ENCODE measurements at places on chromosomes 7 and 10.

DNA sequence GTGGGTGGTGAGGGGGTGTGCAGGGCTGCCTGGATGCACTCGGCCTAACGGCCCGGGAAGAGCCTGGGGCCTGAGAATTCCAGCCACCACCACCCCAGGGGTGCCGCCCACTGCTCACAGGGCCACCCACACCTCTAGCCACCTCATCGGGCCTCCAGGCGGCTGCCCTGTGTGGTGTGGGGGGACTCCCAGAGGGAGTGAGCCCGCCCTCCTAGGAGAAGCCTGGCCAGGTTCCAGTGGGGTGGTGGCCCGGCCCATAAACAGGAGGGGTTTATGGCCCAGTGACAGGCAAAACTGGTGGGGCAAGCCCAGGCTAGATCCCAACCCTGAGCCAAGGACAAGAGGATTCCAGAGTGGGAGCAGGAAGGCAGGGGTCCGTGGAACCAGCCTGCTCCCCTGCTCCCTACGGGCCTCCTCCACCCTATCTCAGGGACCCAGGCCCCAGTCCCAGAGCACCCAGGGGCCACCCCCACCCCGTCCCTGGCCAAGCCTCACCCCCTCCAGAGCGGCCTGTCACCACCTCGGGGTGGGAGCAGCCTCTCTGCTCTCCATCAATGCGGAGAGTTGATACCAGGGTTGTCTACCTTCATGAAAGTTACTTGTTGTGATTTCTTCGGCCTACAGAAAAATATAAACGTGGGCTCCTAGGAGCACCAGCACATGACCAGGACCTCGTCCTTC, 20.2 kb upstream of the PDGFA start:
- no peak for DNase-seq

DNA sequence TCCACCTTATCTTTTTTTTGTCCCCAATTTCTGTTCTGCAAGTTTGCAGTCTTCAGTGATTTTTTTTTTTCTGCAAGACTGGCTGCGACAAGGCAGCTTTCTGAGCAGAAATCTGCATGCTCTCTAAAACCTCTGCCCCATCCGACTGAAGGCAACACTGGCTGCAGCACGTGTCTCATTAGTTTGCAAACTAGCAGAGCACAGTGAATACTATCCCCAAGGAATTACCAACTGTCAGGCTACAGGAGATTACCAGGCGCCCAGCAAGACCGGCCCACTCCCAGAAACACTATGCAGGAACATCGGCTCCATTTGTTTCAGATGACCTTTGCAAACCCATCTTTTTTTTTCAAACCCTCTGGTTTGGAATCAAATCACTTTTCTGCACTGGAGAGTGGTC, 538.8 kb downstream of the SORCS1 start:
- no peak for DNase-seq

GRCh38 chr7:1592299-1592871, 22.6 kb upstream of the PSMG3 start:
- DNase-seq: no peak

DNA sequence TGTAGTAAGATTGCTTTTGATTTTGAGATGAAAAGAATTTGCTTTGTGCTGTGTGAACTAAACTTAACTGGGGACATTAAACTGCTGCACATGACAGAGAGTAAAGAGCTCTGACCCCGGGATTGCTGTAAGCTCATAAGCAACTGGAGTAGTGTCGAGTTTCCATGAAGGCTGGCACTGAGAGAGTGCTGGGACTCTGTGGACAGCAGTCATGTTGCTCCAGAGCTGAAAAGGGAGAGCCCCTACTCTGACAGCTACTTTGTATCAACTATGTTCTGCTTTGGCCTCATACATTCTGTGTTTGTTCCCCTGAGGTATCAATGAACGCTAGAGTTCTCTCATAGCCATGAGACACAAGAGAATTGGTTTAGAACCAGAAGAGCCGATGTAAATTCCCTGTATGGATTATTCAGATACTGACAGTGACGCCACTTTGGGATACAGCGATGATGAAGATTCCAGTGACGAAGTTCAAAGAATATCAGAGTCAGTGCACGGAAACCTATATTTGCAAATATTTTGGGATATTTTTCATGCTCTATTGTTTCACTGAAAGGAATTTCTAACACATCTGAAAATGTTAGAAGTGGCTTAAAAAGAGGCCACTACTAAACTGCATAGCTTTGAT, 185.9 kb upstream of the DKK1 start:
- no peak for DNase-seq

GRCh38 chr7:10707519-10707918, 266.2 kb upstream of the PHF14 start:
- DNase-seq: no peak

- no peak for DNase-seq
These were observed 1.2 kb downstream of the OPN4 start for GRCh38 chr10:86655596-86655995.

- no peak for DNase-seq
These were observed 42.7 kb downstream of the VWDE start for GRCh38 chr7:12360948-12361347.

DNA sequence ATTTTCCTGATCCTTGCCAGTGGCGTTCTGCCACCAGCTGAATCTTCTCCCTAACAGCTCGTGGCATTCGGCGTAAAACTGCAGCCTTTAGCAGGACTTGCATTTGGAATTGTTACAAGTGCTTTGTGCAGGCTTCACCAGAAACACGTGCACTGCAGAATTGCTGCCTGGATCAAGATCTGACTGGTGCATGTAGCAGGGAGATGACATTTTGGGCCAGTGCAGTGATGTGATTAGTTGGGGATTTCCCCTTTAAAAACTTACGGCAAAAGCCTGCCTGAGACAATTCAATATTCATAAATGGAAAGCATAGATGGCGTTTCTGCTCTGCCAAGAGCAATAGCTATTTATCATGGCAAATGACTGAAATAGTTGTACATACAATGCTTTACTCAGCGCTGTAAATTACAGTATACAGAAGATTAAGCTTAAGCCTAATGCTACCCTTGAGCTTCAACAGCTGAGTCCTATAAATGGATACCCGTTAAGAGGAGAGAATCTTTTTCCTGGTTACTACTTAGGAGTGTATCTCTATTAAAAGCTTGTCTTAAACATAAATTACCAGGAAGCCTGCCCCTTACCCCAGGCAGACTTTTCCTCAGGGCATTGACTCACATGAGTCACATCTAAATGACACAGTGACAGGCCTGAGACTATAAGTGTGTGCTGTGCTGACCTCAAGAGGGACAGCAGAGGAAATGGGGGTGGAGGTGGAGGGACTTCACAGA, 106.3 kb downstream of the ATXN7L1 start:
- no peak for DNase-seq

- DNase-seq: no peak
These were observed 515.3 kb downstream of the GRID1 start for GRCh38 chr10:85851325-85851724.

DNA sequence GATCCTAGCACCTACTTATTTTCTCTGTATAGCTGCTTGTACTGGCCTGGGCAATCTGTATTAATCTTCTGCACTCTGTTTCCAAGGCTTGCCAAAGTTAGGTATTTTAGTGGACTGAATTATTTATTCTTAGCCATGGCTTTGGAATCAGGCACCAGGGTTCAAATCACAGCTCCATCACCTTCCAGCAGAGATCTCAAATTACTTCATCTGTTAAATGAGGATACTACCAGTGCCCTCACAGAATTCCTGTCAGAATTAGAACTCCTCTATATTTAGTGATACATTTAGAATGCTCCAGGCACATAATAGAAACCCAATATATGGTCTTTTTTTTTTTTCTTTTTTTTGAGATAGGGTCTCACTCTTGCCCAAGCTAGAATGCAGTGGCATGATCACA, 17.6 kb downstream of the ARMH3 start:
- no peak for DNase-seq

DNA sequence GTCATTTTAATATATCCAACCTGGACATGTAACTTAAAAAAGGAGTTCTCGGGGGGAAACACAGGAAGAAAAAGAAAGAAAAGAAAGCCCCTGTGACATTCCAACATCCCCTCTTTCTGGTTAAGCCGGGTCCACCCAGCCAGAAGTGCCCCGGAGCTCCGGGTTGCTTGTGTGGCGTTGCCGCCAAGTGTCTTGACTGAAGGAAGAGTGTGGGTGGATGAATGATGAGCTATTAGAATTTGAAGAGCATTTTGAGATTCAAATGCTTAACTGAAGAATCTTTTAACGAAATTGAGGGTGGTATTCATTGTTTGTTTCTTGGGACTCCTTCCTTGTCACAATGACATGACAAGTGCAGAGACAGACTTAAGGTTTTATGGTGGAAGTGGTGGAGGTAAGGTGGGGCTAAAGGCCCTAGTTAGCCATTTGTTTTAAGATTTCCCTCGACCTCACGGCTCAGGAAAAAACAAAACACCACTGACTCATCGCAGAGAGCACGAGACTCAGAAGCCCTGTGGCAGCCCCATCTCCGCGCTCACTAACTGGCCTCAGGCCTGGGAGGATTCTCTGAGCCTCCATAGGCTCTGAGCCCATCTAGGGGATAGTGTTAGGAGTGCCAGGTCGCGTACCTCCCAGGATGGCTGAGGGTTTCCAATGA, 1.8 kb upstream of the GLI3 start:
- DNase-seq: no peak

- DNase-seq: peak; percentile 42
These were observed 701 bp upstream of the GBX1 start for GRCh38 chr7:151168003-151168786.

- no peak for DNase-seq
These were observed 572.6 kb downstream of the PTPRN2 start for GRCh38 chr7:158014976-158015375.

GRCh38 chr7:31497516-31497915, 16.4 kb upstream of the ITPRID1 start:
- DNase-seq: no peak

DNA sequence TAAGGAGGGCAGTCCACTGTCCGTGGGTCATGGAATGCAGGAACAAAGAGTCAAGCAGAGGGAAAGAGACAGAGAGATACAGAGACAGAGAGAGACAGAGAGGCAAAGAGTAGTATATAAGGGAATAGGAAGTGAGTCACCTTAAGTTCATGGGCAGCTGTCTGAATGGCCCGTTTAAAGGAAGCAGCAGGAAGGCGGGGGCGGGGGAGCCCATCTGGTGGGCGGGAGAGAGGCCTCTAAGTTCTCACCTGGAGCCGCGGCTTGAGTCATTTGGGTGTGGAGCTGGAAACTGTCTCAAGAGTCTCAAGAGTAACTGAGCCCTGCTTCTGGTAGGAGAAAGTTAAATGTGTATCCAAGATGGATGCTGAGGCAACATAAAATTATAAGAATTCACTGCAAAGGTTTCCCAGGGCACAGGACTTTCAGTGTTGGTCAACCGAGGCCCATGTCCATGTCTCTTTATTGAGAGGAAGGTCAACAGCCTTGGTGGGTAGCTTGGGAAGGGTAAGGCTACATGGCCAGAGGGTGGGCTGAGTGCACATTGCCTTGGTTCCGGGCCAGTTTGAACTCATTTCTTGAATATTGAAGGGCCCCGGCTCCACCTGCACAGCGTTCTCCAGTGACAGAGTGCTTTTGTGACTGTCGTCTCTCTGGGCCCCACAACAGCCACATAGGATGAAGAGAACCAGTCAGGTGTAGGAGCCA, 85.5 kb upstream of the CACUL1 start:
- peak; percentile 11 for DNase-seq

- DNase-seq: no peak
These were observed 179.9 kb upstream of the CXCL12 start for GRCh38 chr10:44564790-44565189.

GRCh38 chr10:14009371-14010100, 321.2 kb downstream of the FRMD4A start:
- peak; percentile 37 for DNase-seq

GRCh38 chr7:45573661-45574415, at the start of gene ADCY1:
ADCY1 (plus strand) TSS chr7:45574368; CDS start chr7:45574544, 176 bp downstream.
- DNase-seq: no peak

DNA sequence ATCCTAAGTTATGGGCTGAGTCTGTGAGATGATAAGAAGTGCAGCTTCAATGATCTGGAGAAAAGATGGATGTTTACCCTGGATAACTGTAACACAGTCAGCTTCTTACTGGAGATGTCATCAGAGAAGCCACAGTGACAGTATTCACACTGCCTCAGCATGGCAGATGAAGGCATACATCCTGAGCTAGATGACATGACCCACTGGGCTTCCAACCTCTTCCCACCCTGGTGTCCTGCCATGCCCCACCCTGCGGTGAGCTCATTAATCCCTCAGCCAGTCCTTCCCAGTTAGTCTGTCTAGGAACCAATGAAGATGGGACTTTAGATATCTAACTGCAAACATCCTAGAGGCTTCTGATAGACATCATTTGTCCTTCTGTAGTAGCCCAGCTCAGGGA, 213.8 kb downstream of the TAX1BP1 start:
- no peak for DNase-seq

- peak; percentile 80 for DNase-seq
These were observed 208.4 kb downstream of the TPST1 start for GRCh38 chr7:66413379-66414114.

DNA sequence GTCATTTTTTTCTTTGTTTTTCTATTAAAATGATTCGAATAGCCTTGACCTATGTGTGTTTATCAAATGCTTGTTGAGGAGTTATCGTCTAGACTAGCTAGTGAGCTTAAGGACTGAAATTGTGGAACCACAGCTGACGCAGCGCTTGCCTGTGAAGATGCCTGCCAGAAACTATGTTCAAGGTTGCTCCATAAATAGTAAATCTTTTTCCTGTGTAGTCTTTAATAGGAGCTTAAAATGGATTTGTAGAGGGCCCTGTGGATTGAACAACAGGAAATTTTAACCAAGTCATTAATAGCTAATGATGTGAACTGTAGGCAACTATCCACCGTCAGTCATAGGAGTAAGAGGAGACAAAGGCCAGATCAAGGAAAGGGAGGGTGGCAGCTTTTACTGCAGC, 145.1 kb downstream of the GNAI1 start:
- DNase-seq: no peak

All from activated T-helper 1 cell treated with anti-CD3 and anti-CD28 coated beads, Interleukin-12 subunit alpha, Interleukin-12 subunit beta, Interleukin-2, Interleukin-4 antibody, amounts not matched to agents 30 ng/mL and 10 ng/mL and 1 ng/mL, durations not matched to agents 14 hours and 24 hours and 36 hours (primary cell).